ENCODE measurements at places on chromosomes 16 and 17.
A peak's percentile ranks its signal among the peaks of the same experiment; 100 is the strongest.

DNA sequence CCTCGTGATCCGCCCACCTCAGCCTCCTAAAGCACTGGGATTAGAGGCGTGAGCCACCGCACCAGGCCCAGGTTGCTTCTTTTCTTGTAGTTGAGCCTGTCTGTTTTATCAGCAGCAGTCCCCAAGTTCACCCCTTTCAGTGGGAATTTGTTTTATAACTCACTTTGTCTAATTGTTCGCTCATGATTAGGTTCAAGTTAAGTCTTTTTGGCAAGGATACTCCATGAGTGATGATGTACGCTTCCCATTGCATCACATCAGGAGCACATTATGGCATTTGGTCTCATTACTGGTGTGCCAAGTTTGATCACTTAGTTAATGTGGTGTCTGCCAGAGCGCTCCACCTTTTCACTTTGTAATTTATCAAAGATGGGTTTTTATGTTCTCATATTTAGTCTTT lies 14.4 kb upstream of the GJD3 start:
- DNase-seq: no peak

- DNase-seq: no peak
Measured at GRCh38 chr17:77558846-77559626, 399.5 kb upstream of the TNRC6C start.

- no peak for DNase-seq
Measured at GRCh38 chr16:53999841-54000240, 286.7 kb downstream of the IRX3 start.

DNA sequence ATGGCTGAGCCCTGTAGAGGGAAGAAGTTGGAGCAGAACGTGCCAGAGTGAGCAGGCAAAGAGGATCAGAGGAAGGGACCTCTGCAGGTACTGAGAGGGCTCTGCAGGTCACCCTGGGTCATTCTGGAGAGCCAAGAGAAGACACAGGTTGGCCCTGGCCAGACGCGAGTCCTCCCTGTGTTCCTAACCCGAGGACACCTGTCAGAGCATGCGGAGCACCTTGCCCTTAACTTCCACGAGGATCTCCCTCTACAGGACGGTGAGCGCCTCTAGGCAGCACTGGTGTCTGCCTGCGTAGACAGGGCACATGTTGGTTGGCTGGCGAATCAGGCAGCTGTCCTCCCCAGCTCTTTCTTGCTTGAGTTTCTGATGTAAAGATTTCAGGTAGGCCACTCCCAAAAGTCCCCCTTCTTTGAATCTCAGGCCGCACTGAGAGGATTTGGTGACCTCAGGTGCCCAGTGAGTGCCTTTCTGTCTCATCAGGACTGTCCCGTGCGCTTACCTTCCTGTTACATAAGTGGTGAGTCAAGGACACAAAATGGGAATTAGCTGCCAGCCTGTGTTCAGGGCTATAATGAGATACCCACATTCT lies 45.3 kb downstream of the MPRIP start:
- DNase-seq: no peak

GRCh38 chr17:63919311-63919723 lies 678 bp upstream of the GH1 start:
- peak; percentile 66 for DNase-seq

- DNase-seq: no peak
Measured at GRCh38 chr16:12059216-12059769, 82.8 kb downstream of the SNX29 start.

- DNase-seq: no peak
Measured at GRCh38 chr16:83833921-83834320, 26.1 kb downstream of the HSBP1 start.

DNA sequence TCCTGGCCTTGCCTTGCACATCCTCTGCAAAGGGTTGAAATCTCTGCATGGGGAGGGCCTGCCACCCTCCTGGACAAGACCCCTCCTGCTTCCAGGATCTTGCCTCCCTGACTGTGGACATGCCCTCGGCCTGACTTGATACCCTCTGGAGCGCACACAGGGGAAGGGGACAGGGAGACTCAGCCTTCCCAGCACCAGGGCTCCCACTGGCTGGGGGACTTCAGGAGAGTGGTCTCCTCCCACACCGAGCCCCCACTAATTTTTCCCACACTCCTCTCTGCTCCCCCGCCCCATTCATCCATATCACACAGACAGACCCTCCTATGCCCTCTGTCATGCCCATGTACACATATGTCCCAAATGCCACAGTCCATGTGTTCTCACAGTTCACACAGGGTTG lies 14.3 kb downstream of the SGCA start:
- no peak for DNase-seq

DNA sequence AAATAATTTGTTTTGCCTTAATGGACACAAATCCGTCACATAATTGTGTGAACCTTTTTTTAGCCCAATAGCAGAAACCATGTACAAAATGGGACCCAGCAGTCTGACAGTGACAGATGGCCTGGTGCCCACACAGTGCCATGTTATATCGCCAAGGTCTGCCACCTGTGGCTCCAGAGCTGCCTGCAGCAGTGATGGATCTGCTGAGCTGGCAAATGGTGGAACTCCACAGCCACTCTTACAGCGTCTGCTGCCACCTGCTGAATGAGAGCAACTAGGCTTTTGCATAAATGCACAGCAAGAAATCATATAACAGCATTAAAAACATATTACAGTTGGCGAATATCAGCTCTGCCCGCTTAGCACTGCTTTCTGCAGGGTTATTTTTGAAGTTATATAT lies 59.4 kb downstream of the NUP93 start:
- no peak for DNase-seq

DNA sequence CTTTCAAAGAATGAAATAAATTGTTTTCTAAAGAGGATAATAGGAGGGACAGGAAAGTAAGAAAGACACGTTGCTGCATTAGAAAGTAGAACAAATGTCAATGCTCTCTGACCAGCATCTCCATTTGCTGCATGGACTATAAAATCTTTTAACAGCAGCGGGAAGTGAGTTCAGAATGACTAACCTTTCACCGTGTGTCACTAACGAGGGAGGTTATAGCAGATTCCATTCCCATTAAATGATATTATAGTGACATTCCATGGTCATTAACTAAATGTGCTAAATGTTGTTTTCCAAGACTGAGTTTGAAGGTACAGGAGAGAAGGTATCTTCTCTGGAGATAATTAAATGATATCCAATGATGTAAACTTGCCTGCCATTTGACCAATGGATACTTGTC lies 127.1 kb upstream of the HS3ST3A1 start:
- DNase-seq: no peak

GRCh38 chr17:65674246-65675045 lies 113.0 kb upstream of the AXIN2 start:
- DNase-seq: no peak

DNA sequence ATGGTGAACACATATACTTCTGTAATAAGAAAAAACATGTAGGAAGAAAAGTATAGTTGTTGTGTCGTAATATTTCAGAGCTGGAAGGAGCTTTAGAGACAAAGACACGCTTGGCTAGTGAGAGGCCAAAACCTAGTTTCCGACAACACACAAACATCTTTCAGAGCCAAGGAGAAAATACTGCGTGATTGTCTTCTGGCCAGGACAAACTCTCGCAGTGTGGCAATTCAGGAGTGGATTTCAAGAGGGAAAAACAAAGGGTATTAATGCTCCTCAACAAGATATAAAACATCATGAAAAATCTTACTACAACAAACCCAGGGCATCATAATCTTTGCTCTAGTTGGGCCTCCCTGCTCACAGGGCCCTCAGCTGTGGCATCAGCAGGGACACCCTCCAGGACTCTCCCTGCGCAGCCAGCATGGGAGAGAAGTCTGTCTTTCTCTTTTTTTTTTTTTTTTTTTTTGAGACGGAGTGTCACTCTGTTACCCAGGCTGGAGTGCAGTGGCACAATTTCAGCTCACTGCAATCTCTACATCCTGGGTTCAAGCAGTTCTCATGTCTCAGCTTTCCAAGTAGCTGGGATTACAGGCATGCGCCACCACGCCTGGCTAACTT lies 66.4 kb downstream of the CYB5B start:
- no peak for DNase-seq

DNA sequence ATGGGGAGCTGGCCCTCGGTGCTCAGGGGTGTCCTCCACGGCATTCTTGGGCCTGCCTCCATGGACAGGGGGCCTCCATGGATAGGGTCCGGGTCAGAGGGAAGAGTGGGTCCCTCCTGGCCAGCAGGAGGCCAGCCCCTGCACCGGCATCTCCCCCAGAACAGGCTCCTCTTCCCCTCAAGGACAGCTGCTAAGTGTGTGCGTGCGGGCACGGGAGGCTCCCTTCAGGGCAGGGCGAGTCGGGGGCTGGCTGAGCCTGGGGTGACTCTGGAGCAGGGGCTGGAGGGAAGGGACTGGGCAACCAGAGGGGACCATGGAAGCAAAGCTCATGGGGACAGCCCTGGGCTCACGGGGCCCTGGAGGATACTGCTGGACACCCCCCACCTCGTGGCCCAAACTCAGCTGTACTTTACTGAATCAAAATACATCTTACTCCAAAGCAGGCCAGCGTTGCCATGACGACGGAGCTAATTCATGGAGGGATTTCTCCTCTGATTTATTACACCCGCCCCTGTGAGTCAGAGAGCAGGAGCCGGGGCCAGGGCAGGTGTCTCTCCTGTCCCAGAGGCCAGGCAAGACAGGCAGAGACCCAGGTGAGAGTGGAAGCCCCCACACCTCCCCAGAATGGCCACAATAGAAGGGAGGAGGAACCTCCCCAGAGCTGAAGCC lies 2.1 kb downstream of the CASKIN1 start:
- DNase-seq: no peak

DNA sequence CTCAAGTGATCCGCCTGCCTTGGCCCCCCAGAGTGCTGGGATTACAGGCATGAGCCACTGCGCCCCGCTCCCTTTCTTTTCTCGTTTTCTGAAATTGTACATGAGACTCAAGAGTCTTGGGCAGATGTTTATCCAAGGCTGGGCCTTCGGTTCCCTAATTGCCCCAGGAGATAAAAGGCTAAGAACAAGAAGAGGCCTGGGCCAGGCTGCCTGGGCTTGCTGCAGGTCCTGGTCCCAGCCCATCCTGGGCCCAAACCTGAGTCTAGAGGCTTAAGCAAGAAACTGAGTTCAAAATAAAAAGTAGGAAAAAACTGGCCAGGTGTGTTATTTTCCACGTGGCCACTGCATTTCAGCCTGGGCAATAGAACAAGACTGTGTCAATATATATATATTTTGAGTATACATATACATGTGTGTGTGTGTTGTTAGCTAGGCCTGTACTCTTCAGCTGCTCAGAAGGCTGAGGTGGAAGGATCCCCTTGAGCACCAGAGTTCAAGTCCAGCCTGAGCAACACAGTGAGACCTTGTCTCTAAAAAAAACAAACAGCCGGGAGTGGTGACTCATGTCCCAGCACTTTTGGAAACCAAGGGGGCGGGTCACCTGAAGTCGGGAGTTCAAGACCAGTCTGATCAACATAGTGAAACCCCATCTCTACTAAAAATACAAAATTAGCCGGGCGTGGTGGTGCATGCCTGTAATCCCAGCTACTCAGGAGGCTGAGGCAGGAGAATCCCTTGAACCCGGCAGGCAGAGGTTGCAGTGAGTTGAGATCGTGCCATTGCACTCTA lies 6.8 kb upstream of the CLUH start:
- DNase-seq: no peak

DNA sequence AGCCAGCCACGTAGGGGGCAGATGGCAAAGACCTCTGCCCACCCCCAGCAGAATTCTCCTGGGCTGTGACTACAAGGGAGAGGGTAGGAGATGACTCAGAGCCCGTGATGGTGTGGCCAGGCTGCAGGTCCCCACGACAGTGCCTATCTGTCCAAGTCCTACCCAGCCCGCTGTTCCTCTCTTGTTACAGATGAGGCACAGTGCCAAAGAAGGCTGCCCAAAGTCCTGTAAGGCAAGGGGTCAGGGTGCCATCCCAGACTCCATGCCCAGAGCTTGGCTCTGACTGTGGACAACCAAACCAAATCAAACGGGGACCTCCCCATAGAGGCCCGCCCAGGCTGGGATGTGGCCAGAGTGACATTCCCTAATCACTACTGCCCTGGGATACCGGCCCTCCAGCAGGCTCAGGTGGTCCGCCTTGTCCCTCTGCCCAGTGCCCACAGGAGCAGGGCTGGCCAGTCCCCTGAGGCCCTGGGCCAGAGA lies 12.6 kb upstream of the BCAR1 start:
- no peak for DNase-seq

DNA sequence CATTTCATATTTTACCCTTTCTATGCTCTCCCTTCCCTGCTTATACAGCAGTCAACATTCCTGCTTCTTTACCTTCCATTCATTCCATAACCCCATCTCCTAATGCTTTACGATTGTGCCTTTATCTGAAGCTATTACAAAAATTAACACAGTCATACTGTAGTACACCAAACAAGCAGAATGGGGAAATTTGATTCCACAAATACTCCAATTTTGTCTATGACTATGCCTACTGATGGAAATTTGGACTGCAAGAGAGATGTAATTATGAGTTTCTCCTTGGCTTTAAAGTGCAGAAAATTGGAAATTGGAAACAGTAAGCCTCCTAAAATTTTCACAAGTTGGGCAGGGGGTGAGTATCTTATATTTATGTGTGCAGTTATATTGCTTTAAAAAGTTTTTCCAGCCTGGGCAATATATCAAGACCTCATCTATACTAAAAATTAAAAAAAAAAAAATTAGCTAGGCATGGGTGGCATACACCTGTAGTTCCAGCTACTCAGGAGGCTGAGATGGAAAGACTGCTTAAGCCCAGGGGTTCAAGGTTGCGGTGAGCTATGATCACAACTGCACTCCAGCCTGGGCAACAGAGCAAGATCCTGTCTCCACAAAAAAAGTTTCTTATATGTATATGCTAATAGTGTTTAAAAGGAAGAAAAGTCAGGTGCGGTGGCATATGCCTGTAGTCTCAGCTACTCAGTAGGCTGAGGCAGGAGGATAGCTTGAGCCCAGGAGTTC lies 3.0 kb downstream of the APPBP2 start:
- no peak for DNase-seq

- DNase-seq: no peak
Measured at GRCh38 chr17:78862073-78863023, 21.7 kb upstream of the USP36 start.

All from stimulated activated CD4-positive, alpha-beta T cell treated with anti-CD3 and anti-CD28 coated beads, Interleukin-12 subunit alpha, Interleukin-12 subunit beta, amount 100 ng/mL, for 24 hours (primary cell).